ENCODE measurements at places on chromosomes 5 and 9.

- no peak for DNase-seq
Measured at GRCh38 chr5:167730121-167730520, 561.3 kb upstream of the WWC1 start.

- DNase-seq = no peak
Measured at GRCh38 chr9:6149315-6149714, 66.3 kb upstream of the IL33 start.

DNA sequence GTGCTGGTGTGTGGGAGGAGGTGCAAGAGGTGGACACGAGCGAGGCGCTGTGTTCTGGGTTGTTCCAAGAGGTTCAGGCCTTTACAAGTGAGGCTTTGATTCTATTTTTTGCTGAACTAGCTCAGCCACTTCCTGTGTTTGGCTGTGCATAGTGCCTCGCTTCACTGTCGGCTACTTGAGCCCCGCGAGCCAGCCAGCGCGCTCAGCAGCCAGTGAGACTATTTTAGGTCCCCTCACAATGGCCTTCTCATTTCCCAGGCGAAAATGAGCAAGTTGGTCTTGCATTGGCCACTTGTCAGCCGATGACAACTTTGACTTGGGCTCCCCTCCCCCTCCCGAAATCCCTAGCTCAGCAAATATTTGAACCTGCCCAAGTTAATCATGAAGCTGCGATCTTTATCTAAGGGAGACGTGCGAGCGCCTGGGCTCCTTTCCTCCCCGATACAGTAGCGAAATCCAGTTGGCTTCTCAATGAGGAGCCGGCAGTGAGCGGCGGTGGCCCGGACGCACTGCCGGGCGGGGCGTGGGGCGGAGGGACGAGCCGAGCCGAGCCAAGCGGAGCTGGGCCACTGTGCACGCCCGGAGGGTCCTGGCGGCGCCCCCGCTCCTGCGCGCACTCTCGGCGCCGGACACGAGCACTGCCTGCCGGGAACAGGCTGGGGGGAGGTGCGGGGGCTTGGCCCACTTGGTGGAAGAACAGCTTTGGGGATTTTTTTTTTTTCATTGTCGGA lies 72.6 kb downstream of the PIK3R1 start:
- no peak for DNase-seq

DNA sequence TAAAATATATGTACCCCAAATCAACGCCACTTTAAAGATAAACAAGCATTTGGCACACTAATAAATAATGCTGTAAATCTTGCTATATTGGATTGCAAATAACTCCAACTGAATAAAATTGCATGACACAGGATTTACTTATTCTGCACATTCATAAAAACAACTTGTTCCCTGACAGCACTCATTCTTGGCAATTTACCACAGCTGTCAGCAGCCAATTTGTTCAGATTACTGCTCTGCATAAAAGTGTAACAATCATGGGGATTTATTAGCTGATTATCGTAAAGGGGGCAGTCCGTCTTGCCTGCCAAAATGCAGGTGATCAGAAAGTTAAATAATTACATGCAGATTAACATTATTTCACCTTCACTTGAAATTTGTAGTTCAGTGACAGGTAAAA lies 285.3 kb downstream of the SLF1 start:
- no peak for DNase-seq

DNA sequence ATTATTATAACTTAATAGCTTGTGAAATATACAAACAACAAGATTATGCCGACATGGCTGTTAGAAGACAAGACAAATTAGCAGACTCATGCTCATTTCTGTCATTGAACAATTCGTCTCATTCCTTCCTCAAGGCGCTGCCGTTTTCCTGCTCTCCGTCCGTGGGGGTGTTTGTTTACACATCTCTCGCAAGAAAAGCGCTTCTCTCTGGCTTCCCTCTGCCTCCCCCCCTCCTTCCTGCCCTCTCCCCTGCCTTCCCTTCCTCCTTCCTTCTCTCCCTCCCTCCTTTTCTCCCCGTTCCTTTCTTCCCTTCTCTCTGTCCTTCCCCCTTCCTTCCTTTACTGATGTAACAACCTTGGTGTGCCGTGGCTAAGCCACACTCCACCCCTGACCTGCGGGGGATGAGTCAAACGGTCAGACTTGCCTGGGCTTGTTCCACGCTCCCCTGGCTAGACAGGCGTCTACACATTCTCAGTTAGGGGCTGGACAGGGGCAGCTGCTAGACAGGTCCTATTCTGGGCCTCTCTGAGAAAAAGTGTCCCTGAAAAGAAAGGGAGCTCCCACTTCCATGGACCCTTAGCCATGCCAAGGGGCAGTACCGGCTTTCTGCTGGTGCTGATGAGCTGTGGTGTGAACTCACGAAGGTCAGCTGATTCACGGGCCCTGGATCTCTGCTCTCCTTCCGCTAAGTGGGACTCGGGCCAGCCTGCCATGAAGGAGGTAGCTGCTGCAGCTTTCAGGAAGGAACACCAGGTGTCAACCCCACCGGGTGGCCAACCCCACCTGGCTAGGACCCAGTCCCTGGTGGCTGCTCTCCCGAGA lies 32.0 kb upstream of the SPTLC1 start:
- no peak for DNase-seq

DNA sequence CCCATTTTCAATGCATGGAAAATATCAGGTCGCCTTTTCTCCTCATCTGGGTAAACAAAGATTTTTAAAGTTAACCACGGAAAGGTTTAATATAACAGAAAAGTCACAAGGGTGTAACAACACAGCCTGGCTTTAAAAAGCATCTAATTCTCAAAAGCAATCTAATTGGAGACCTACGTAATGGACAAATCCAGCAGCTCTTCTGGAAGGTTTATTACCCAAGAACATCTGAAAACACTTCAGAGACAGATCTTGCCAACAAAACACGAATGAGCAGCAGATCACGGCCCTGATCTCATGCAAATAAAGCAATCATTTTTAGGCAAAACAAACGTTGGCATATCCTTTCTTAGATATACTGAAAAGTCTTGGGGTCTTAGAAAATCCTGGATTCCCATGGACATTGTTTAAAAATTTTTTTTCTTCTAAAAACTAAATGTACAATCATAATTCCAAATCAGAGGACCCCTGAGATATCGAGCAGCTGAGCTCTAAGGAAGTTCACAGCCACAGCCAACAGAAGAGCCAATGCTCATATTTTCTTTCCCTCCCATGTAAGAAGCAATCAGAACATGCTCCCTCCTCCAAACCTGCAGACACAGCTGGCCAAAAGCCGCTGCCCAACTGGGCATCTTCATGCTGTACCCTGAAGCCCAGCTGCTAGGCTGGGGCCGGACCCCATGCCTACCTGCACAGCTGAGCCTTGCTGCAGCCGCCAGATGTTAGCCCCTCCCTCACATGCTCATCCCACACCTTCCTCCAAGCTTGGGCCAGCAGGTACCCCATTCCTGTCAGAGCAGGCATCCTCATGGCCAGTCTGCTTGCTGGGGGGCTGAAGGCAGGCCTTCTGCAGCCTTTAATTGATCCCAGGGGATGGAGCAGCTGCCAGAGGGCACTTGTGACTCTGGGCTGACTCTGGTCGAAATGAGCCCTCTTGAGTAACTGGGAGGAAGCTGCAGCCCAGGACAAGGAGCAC lies 11.2 kb downstream of the ANKS6 start:
- no peak for DNase-seq

- no peak for DNase-seq
Measured at GRCh38 chr9:73701415-73702057, 549.9 kb downstream of the ANXA1 start.

GRCh38 chr5:105940181-105940580 lies 1730.6 kb downstream of the EFNA5 start:
- DNase-seq = no peak

DNA sequence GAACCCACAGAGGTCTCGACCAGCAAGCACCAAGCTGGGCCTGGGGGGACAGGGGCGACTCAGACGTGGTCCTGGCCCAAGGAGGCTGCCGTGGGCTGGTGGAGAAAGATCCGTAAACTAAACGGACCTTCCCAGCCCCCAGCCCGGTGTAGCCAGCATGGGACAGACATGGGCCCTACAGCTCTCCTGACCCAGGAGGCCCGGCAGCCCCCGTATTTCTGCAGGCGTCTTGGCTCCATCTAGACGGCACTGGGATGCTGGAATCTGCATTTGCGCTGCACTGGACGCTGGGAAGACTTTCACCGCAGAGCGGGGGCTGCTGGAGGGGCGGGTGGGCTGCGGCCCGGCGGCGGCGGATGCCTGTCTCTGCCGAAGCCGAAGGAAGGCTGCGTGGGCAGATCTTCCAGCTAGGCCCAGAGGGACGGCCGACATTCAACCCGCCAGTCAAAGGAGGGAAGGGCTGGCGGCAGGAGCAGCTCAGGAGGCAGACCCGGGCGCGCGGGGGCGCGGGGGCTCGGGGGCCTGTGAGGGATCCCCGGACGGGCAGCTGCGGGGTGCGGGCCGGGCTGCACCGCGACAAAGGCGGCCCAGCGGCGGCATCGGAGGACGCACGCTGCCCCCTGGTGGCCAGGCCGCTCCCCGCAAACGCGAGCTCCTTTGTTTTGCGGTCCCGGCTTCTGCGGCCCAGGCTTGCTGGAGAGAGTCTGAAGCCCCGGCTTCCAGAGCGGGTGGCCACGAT lies 266.2 kb downstream of the NSG2 start:
- peak; percentile 26 for DNase-seq

- DNase-seq = no peak
Measured at GRCh38 chr5:120098902-120099535, 365.1 kb upstream of the PRR16 start.

Measured in stimulated activated CD4-positive, alpha-beta T cell treated with anti-CD3 and anti-CD28 coated beads, Interleukin-15, amount 100 ng/mL, for 48 hours (primary cell).